Pancreas (tissue), 10 donors: ENCODE measurements at places on chromosomes 16 and 17. TPM values are rescaled to one million over a fixed set of nuclear protein-coding genes. Genes with fewer than 3 reads are reported as not detected.
A peak's percentile ranks its signal among the peaks of the same experiment; 100 is the strongest.

The CIBAR2 gene
- polyA plus RNA-seq = not detected

The BEAN1 gene
- 0.14 TPM for polyA plus RNA-seq

DNA sequence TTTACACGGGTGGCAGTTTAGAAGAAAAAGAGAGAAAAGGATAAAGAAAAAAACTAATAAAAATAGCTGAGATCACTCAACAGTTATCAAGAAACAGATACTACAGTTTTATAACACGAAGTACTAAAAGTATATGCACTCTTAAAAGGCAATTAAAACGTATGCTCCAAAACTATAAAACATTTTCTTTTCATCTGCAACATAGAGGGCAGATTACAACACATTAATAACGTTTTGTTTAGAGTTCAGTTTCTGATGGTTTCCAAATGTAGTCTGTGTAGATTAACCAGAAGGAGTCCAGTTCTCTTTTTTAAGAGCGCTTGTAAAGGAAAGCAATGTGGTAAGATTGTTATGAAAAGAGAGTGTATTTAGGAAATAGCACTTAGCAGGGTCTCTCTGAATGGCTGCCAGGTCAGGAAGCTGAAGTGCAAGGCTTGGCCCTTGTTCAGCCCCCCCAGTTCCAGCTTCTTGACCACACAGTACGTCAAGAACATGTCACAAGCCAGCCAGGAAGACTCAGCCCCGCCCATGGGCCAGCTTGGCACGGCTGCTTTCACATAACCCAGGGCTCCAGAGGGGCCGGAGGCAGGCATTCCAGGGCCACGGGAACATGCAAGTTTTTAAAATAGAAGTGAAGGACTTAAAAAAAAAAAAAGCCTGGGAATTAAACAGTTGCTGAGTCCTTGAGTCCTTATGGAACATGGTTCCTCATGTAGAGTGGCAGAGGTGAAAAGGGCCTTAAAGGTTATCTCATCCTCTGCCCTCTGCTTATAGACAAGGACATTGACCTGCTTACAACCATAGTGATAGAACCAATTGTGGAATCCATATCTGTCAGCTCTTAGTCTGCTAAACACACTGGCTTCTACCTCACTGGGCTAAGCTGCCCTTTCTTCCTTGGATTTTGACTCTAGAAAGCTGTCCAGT, 147.4 kb upstream of the TBX2 start:
- H3K27me3 ChIP-seq = no peaks in the 10 kb centered on the region
- DNase-seq = peak; percentile 68
- no peak overlapping the region for H3K27ac ChIP-seq
- no peaks in the 10 kb centered on the region for H3K36me3 ChIP-seq
- no peak overlapping the region for H3K4me3 ChIP-seq

The TCF25 gene
- polyA plus RNA-seq = 193 TPM

DNA sequence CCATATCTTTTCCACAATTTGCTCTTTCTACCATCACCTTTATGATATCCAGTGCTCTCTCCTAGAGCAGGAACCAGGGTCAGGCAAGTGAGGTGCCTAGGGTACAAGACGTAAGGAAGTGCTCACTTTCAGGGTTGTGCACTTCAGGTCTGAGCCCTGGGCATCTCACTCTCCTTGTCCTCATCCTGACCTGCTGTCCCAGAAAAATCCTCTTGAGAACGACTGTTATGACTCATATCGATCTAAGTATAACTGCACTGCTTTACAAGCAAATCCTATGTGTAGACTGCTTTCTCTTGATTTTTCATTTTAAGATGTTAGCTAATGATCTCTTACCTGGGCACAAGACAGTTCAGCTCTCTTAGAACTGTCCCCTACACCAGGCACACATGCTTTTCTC, 100.1 kb downstream of the TMEM100 start:
- no peaks in the 10 kb centered on the region for H3K36me3 ChIP-seq
- no peak overlapping the region for H3K27ac ChIP-seq
- DNase-seq = no peak
- no peaks in the 10 kb centered on the region for H3K27me3 ChIP-seq
- no peaks in the 10 kb centered on the region for H3K4me1 ChIP-seq
